CD14-positive monocyte (primary cell): ENCODE measurements at places on chromosomes 12 and 14. TPM values are rescaled to one million over a fixed set of nuclear protein-coding genes. Genes with fewer than 3 reads are reported as not detected.

DNA sequence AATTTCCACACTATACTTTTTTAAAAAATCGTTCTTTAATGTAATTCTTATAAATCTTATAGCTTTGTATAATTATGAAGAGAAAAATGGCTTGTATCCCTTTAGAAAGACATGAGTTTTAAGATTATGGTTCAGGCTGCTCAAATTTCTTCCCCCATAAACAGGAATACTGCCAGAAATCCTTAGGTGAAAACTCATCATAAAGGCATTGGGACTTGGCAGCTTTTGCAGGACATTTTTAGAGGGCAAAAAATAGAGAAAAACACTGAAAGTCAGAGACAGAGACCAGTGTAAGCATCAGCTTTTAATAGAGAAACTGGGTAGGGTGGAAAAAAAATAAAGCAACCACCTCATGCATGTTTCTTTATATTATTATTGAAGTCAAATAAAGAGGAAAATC is 29.1 kb downstream of the LRRK2 start:
- DNase-seq, result no peak

DNA sequence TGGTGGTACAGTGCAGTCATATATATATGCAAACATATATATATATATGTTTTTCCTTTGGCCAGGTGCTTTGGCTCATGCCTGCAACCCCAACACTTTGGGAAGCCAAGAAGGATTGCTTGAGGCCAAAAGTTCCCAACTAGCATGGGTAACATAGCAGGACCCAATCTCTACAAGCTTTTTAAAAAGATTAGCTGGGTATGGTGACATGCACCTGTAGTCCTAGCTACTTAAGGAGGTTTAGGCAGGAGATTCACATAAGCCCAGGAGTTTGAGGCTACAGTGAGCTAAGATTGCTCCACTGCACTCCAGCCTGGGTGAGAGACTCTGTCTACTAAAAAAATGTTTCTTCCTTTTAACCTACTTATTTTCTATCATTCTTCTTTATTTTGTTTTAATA is 10.2 kb downstream of the PZP start:
- DNase-seq, result no peak

GRCh38 chr12:130796985-130797686 is 41.9 kb downstream of the STX2 start:
- DNase-seq, result no peak

GRCh38 chr12:75909714-75910656 is 121.6 kb downstream of the PHLDA1 start:
- DNase-seq, result no peak

GRCh38 chr12:124558313-124558712 is 9.1 kb downstream of the NCOR2 start:
- DNase-seq, result no peak

DNA sequence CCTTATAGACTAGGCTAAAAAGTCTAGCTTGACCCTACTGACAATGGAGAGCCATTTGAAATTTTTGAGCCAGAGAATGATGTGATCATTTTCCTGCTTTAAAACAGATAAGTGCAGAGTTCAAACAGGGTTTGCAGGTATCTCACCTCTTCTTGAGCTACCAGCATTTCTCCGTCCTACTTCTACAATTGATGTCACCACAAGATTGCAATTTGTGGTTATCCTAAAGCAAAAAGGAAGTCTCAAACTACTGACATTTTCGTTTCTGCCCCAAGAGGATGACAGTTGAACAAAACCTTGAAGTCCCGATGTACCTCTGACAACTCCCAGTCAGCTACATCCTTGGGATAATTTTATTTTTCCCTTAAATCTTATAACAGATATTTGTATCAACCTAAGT is 86.7 kb downstream of the PTGER2 start:
- DNase-seq, result peak; percentile 18

- DNase-seq, result no peak
Measured at GRCh38 chr12:75047885-75048525, 161.6 kb downstream of the KCNC2 start.

DNA sequence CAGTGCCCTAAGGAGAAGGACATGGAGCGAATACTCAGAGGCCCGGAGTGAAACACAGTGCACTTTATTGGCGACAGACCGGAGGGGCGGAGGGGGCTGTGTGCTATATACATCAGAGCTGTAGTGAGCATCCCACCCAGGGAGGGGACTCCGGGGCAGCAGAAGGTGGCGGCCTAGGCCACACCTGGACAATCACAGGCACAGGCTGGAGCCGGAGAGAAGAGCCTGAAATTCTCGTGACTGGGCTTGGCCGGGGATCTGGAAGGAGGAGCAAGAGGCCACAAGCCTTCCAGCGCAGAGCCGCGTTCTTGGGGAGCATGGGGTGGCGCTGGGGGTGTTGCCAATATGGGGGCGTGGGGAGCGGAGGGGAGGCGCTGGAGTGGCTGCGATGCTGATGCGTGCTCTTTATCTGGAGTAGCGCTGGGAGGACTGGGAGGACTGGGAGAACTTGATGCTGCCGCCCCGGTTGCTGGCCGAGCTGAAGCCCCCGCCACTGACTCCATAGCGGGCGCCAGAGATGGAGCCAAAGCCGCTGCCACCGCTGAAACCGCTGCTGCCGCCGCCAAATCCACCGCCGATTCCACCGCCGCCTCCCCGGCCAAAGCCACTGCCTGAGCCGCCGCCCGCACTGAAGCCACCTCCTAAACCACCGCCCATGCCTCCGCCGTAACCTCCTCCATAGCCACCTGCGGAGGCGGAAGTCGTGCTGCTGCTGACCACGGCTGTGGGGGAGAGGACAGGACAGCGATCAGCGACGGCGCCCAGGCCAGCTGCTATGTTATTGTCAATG is 6.1 kb downstream of the KRT3 start:
- no peak for DNase-seq

DNA sequence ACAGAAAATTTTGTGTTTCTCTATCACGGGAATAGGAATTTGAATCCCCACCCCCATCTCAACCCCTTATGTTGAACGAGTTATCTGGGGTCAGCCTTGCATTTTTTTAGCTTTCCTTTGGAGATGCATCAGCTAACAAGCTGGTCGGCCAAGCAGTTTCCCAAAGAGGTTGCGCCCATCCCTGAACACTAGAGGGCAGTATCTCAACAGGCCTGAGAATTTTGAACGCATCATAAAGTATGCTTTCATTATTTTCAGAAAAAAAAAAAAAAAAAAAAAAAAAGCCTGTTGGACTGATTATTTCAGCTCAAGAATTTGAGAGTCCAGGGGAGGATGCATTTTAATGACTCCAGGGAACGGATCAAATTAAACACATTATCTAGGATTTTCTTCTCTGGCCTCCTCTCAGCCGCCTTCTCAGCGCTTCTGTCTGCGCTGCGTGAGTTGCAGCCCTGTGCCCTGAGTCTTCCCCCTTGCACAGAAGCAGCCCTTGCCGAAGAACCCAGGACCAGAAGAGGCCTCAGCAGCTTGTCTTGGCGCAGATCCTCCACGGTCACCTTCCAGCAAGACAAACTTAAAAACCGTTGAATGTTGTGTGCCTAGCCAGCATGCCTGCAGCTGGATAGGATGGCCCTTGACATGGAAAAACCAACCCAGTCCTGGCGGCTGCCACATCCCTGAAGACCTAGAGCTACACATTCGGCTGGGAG is 76.6 kb upstream of the GZMB start:
- DNase-seq, result peak; percentile 38

- DNase-seq, result peak; percentile 33
Measured at GRCh38 chr14:64844272-64844671, 35.4 kb downstream of the SPTB start.

NEDD1 gene
- polyA plus RNA-seq, result 18.6 TPM
